Karpas-422 (cell line): ENCODE measurements at places on chromosomes 3 and 15.

DNA sequence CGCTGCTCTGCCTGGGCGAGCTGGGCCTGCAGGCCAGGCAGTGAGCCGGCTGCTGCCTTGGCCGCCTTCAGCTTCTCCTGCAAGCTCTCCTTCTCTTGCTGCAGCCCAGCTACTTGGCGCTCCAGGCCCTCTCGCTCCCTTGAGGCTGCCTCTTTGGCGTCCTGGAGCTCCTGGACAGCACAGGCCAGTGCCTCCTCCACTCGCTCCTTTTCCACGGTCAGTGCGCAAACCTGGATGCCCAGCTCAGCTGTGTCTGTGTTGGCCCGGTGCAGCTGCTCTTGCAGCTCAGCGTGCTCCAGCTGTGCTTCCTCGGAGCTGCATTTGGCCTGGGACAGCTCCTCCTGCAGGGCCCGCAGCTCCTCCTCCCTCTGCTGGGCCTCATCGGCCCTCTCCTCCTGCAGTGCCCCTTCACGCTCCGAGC lies 23.1 kb downstream of the CXCR6 start:
- DNase-seq, result no peak

- no peak for DNase-seq
Measured at GRCh38 chr15:96020133-96020532, 310.4 kb upstream of the NR2F2 start.

- no peak for DNase-seq
Measured at GRCh38 chr3:127967316-127967715, 52.3 kb downstream of the KBTBD12 start.

DNA sequence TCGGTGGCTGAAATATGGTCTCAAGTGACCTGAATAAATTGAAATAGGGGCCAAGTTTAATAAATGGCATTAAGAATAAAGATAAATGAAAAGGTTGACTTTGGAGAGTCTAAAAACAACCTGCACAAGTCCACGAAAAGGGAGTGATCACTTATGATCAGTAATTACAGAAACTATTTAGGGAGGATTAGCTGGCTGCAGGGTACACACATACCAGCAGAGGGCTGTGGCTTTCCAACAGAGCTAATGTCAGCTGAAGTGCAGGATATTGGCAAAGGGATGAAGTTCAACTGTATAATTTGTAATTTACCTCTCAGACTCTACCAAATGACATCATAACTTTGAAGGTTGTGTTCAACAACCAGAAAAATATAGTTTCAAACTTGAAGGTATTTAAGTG lies 86.8 kb downstream of the SYNPR start:
- no peak for DNase-seq

DNA sequence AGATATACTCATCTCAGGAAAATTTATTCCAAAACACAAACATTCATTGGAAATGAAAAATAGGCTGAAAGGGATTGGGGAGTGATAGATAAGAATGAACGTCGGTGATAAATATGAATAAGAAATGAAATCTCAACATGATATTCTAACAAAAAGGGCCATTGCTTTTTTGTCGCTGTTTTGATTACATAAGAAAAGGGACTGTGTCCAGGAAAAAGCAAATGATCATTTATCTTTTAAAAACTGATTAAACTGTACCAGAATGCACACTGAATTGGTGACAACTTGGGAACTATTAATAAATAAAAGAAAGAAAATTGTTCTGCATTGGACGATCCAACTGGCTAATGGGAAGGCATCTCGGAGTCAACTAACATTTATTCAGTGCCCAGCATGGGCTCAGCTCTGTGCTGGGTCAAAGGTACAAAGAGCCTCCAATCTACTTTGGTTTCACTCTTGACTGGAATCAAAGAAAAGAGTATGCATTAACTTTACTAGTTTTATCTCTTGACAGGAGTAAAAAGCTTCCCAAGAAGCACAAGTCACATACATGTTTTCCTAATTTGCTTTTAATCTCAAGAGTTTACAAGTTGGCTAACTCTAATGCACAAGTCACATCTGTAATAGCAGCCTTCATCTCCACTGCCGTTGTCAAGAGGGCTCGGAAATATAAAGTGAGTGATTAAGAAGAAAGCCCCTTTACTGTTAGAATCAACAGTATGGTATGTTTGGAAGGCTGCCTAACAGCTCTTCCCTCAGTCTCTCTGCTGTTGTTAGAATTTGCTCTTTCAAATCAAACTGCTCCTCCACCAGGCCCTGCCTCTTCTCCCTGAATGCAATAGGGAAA lies 280.0 kb downstream of the IGSF11 start:
- no peak for DNase-seq

GRCh38 chr3:50850639-50851511 lies 176.1 kb downstream of the DOCK3 start:
- DNase-seq, result no peak

DNA sequence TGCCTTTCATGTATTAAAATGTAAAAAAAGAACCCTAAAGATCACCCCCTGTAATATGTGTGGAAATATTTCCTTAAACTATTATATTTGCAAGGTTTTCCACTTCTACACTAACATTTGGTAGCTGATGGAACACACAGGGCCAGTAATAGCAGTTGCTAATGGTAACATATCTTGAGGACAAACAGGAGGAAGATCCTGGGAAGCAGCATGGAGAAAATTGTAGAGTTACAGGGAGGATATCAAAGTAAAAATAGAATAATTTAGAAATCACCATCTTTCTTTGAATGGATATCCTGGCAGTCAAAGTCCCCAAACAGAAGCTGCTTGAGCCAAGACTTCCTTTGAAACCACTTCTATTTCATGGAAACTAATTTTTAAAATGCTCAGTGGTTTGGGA lies 29.5 kb upstream of the OSTN start:
- DNase-seq, result peak; percentile 9

- no peak for DNase-seq
Measured at GRCh38 chr3:52811452-52812011, 16.9 kb downstream of the ITIH3 start.

- DNase-seq, result no peak
Measured at GRCh38 chr3:55482496-55483195, 4.5 kb downstream of the WNT5A start.

GRCh38 chr3:132549890-132550578 lies 47.0 kb upstream of the ACKR4 start:
- no peak for DNase-seq

DNA sequence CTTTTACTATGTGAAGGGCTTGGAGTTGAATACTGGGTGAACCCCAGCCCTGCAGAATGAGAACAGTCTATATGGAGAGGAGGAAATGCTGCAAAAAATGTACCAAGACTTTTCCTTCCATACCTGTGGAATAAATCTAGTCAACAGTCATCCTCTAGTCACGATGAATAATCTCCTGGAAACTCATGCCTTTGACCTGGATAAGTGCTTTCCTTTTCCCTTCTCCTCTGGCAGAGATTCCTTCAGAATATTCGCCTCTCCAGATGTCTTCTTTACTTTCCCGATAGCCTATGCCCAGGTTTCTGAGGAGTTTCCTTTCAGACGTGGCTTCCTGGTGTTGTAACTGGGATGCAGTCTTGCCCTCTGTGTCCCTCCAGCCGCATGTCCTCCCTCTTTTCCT lies 28.1 kb downstream of the CCNL1 start:
- DNase-seq, result no peak

DNA sequence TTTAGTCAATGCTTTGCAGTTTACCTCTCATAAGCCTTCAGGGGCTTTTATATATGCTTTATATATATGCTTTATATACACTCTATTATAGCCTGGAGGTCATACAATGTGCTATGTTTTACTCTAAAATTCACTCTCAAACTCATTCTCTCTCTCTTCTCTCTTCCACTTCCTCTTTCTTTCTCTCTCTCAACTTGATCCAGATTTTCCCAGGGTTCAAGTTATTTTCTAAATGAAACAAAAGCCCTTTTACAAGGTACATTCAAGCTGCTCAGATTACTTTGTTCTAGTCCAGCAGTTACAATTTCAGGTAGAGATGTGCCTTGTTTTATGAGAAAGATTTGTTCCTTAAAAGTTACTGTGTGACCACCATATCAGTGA lies 79.6 kb upstream of the ACP3 start:
- DNase-seq, result no peak

GRCh38 chr3:67783281-67784250 lies 129.2 kb upstream of the SUCLG2 start:
- DNase-seq, result no peak

DNA sequence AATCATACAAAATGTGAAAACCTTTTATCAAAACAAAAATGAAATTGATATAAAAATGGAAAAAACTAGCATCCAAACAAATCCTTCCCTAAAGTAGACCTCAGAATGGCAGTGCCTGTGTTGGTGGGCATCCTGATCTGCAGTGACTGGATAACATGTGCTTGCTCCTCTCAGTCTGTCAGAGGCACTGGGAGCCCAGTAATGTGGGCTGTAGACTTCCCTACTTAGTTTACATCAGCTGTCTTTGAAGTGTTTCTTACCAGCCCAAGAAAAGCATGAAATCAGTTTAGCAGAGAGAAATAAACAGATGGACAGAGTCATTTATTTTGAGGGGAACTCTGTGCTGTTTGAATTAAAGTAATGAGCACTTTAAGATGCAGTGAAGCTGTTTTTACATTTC lies 37.8 kb upstream of the RORA start:
- DNase-seq, result no peak
